ENCODE measurements at places on chromosomes 11 and 22.

DNA sequence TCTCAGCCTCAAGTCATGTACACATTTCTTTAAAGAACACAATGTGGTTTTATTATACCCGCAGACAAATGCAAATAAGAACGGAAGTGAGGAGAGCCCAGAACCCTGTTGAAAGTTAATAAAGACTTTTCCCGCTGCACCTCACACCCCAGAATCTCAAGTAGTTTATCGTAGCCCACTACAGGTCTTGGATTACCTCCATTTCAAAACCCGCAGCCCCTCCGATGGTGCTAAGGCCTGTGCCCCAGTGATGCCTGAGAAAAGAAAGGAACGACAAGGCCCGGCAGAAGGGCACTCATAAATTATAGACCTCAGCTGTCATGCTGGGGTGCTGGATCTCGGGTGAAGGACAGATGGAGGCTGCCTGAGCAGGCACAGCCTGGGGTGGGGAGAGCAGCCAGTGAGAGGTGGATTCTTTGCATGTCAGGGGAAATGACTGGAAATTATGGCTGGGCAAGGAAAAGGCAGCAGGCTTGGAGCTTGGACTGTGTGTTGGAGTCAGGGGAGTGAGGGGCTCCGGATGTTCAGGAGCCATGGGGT is 354.1 kb downstream of the NTM start:
- no peak for DNase-seq

- DNase-seq = no peak
These were observed 91.9 kb downstream of the LRRC32 start for GRCh38 chr11:76578654-76579055.

DNA sequence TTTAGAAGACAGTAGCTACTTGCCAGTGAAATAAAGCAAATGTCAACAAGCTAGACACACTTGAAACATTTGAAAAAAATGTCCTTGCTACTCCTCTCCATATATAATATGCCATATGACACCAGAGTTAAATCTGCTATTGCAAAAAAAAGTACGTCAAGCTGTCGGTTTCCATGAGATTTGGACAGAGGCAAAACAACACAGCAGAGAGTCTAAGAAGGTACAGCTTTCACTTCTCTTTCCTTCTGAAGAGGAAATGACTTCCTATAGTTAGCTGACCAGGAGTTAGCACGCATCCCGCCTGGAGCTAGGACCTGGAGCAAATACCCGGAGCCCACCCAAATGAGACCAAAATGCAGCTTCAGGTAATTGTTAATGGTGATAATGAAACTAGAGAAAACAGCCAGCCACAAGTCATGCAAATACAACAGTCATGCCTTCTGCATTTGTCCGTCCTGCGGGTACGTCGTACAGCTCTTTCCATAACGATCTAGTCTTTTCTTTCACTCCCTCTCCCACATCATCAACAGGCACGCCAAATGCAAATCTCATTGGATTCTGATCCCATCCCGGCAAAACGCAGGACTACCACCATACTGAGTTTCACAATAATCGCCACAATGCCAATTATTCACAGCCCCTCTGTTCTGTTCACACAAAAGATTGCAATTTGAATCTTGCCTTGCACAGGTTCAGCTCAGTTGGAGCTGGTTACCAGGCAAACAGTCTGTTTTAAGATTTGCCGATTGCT is 395.0 kb upstream of the CCDC90B start:
- no peak for DNase-seq

- no peak for DNase-seq
These were observed 218.8 kb upstream of the B3GAT1 start for GRCh38 chr11:134630861-134631260.

- no peak for DNase-seq
These were observed 707 bp upstream of the FTH1 start for GRCh38 chr11:61967924-61968757.

DNA sequence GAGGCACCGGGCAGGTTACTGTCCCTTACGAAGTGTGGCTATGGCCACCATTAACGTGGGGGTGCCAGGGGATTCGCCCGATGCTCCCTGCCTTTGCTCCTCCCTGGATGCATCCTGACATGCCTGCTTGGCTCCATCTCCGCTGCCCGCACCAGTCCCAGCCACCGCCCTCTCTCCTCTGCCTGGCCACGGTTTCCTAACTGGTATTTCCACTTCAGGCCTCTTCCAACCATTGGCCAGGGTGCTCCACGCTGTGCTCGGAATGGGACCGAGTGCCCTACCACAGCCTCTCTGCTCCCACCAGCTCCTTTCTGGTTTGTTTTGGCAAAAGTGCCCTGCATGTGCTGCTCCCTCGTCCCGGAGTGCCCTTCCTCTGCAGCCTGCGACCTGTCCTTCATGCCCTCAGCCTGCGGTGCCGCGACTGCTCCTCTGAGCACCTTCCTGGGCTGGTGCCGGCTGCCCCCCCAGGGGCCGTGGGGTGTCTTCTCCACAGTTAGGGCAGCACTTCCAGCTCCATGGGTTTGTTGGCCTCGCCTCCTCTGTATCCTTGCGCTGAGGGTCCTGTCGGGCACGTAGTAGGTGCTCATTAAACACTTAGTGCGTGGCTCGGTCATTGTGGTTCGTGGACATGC is 12.6 kb upstream of the GRAMD4 start:
- DNase-seq = no peak

DNA sequence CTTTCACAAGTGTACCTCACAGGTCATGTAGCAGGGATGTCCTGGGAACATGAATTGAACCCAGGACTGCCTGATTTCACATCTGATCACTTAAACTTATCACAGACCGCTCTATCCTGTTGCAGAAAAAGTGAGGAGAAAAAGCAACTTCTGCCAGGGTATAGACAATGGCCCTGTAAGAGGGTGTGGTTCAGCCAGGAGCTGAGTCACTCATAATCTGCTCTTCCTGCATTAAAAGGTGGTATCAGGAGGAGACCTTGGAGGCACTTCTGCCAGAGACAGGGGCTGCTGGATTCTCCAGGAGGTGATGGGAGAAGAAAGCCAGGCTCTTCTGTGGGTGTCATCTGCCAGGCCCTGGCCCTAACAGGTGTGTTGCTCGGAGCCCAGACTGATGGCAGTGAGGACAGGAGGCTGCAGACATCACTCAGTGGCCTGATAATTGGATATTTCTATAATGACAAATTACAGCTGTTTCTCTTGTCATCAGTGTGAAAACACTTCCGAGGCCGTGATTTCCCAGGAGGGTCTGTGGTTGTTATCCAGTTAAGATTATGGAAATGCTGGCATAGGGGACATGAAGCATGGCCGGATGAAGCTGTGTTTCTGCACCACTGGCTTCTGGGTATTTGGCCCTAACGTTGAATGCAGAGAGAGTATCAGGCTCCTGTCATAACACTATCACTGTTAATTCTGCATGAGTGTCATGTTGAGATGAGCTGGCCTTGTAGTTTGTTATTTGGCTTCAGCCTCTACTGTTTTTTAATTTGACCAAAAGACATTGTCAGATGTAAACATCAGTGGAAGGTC is 125.1 kb upstream of the ZBED5 start:
- DNase-seq = no peak

DNA sequence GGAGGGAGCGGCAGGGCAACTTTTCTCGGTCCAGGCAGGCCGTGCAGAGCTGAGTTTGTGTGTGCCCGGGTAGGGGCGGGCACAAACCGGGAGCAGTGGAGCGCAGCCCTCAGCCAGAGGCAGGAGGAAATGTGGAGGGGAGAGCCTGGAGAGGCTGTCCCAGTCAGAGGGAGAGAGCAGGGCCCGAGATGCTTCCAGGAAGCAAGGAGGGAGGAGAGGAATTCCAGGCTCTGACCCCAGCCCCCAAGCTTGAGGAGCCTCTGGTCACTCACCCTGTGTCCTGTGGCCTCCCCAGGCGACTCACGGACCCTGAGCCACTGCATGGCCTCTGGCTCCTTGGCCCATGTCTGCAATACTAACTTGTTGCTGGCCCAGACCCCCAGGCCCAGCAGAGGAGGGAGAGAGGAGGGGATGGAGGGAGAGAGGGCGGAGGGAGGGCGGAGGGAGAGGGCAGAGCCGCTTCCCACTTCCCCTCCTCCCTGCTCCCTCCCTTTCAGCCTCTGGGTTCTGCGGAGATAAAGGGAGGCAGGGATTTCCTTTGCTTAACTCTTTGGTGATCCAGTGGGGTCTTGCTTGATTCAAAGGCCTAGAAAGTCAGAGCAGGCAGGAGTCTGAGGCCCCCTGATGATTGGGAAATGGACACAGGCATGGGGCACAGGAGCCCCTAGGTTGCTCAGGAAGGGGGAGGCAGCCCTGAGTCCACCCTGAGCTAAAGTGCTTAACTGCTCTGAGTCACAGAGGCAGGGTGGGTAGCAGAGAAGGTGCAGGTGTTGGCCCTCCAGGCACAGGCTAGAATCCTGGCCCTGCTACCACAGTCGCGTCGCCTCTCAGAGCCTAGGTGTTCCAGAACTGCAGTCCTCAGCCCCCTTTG is at the start of gene C1QTNF6:
Gene C1QTNF6, minus strand, starts transcription at position 357 of the 871 bp plus-strand sequence. Its CDS starts 34 bp downstream, at position 323.
- DNase-seq = no peak

GRCh38 chr22:29872989-29873388 is 10.0 kb upstream of the MTMR3 start:
- no peak for DNase-seq

- no peak for DNase-seq
These were observed 42.1 kb downstream of the LRRC32 start for GRCh38 chr11:76628408-76628947.

- no peak for DNase-seq
These were observed 39.6 kb downstream of the UBASH3B start for GRCh38 chr11:122695076-122695615.

DNA sequence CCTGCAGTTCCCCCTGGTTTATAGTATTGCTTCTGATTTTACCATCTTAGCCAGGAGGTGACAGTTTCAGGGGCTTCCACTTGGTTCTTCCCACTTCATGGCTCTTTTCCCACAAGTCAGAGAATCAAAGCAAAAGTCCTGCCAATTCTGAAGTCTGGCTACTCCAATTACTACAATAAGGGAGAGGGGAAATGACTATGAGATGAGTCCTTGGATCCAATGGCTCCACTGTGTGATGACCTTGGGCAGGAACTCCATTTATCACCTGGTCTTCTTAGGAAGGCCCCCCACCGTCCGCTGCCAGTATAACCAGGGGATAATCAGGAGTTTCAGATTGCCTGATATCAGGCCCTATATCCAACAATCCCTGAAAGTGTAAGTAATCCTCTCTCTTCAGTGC is 31.6 kb upstream of the CCND1 start:
- DNase-seq = no peak

DNA sequence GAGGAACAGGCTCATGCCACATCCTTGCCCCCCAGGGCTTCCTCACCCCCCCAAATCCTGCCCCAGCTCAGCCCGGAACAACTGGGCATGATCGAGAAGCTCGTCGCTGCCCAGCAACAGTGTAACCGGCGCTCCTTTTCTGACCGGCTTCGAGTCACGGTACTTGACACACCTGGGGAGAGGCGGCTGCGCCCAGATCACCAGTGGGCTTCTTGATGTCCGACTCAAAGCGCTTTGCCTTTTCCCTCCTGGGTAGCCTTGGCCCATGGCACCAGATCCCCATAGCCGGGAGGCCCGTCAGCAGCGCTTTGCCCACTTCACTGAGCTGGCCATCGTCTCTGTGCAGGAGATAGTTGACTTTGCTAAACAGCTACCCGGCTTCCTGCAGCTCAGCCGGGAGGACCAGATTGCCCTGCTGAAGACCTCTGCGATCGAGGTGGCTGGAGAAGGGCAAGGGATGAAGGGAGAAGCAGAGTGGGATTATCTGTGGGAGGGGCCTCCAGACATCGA is 3.5 kb downstream of the NR1H3 start:
- no peak for DNase-seq

DNA sequence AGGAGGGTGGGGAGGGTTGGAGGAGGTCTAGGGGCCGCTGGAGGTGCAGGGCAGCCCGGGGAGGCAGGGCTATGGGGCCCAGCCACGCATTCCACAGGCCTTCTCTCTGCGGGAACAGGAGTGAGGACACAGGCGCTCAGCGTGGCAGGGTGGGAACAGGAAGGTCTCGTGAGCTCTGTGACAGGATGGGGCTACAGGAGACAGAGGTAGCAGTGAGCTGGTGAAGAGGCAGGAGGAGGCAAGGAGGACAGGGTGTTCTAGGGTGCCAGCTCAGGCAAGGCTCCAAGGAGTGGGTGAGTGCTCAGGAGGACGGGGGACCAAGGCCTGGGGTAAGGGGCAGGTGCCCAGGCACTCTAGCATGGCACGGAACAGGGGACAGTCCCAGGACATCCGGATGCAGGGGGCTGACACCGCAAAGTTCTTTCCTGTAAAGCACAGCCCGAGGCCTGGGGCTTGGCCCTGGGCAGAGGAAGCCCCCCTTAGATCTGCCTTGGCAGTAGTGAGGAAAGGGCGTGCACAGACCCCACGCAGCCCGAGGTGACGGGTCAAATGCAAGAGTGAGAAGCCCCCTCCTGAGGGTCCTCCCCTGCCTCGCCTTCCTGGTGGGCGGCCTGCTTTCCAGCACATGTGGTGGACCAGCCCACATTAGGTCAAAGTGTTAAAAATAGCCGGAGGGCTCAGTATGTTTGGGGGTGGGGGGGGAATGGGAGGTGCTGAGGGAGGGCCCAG is 4.7 kb upstream of the NEAT1 start:
- no peak for DNase-seq

- DNase-seq = no peak
These were observed 23.3 kb downstream of the DGCR6L start for GRCh38 chr22:20296598-20296997.

GRCh38 chr11:113974741-113975470 is at the start of gene HTR3A:
Gene HTR3A (plus strand): TSS chr11:113975108. CDS start chr11:113975326, 218 bp downstream.
- DNase-seq = no peak

GRCh38 chr11:44788536-44789261 is 61.9 kb downstream of the TSPAN18 start:
- DNase-seq = no peak

- DNase-seq = no peak
These were observed 61.3 kb downstream of the TRIM44 start for GRCh38 chr11:35723913-35724312.

DNA sequence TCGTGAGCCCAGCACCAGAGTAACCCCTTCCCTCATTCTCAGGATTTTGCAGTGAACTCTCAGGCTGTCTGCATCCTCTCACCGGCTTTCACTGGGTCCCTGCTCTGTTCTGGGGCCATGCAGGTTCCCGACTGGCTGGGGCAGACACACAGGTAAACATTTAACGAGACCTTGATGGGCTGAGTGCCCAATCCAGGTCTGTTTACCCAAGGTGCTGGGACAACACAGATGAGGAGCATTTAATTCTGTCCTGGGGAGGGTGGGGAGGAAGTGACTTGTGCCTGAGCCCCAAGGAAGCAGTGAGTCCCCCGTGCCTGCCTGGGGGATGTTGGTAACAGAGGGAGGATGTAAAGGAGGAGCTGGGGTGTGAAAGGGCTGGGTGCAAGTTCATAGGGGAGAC is 4.4 kb downstream of the BIK start:
- DNase-seq = no peak

DNA sequence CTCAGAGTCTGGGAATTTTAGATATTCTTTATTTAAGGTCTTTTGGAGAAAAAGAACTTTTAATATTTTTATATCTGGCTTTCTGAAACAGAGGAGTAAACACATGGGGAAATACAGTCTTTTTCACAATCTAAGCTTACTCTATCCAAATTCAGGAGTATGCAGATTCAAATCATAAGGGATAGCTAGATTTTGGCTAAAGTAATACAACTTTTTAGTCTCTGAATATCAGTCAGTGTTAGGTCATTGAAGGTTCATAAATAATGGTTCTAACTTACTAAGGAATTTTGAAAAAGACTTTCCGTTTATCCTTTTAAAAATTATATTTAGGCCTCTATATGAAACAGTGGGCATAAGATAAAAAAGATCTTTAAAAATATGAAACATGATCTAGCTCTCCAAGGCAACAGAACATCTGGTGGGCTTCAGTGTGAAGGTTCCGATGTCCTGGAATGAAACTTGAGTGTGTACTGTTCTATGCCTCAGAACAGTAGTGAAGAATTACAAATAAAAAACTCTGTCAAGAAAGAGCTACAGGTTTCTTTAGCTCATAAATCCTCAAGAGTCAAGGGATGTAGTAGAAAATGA is 165.2 kb upstream of the PDGFD start:
- DNase-seq = no peak
